Heart left ventricle (tissue), 16 donors: ENCODE measurements at places on chromosomes 2 and 18. TPM values are rescaled to one million over a fixed set of nuclear protein-coding genes. Genes with fewer than 3 reads are reported as not detected.

The RIOK3 gene
- 32.3 TPM for polyA plus RNA-seq

DNA sequence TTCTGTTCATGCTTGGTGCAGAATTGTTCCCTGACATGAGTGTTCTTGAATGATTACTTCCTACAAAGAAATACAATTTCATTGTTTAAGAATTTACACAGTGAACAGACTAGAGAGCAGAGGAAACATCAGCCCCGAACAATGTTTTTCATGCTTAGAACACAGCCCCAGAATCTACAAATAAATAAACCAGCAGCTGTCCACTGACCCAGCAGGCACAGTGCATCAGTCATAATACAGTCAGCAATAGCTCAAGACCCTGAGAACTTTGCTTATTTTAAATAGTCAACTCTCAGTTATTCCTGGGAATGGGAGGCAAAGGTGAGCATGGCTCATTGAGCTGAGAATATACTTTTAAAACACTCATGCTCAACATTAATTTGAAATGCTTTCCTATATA lies 38.4 kb downstream of the XIRP2 start:
- DNase-seq: no peak

The RND3 gene
- polyA plus RNA-seq: 30.6 TPM

- DNase-seq: no peak
Observed at GRCh38 chr2:119085613-119086012, 72.9 kb downstream of the C1QL2 start.

- no peak for DNase-seq
Observed at GRCh38 chr2:64987001-64987955, 1.9 kb upstream of the SLC1A4 start.

The CCDC74B gene
- polyA plus RNA-seq: 0.55 TPM

- no peak for DNase-seq
Observed at GRCh38 chr2:189933911-189934399, 128.6 kb downstream of the MSTN start.
